ENCODE measurements at places on chromosomes 13 and 19. TPM values are rescaled to one million over a fixed set of nuclear protein-coding genes. Genes with fewer than 3 reads are reported as not detected.

DNA sequence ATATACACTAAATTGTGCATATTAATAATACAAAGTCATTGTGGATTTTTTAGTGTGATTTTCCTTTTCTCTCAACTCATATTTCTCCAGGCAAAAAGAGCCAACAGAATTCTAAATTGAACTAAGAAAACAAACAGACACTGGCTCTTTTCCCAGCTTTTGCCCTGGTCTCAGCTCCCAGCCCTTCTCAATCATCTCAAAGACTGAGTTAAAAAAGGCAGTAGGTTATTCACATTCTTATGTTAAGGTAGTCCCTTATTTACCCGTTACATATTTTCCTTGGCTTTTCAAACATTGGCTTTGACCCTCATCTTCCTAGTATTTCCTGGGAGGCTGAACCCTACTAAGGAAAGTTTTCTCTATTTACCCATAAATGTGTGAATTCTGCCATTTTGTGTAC is 753.6 kb downstream of the LIG4 start:
- no peak overlapping the region for H3K4me3 ChIP-seq
- H3K36me3 ChIP-seq, result no peaks in the 10 kb centered on the region
- H3K27me3 ChIP-seq, result no peaks in the 10 kb centered on the region
- no peak overlapping the region for H3K27ac ChIP-seq

DNA sequence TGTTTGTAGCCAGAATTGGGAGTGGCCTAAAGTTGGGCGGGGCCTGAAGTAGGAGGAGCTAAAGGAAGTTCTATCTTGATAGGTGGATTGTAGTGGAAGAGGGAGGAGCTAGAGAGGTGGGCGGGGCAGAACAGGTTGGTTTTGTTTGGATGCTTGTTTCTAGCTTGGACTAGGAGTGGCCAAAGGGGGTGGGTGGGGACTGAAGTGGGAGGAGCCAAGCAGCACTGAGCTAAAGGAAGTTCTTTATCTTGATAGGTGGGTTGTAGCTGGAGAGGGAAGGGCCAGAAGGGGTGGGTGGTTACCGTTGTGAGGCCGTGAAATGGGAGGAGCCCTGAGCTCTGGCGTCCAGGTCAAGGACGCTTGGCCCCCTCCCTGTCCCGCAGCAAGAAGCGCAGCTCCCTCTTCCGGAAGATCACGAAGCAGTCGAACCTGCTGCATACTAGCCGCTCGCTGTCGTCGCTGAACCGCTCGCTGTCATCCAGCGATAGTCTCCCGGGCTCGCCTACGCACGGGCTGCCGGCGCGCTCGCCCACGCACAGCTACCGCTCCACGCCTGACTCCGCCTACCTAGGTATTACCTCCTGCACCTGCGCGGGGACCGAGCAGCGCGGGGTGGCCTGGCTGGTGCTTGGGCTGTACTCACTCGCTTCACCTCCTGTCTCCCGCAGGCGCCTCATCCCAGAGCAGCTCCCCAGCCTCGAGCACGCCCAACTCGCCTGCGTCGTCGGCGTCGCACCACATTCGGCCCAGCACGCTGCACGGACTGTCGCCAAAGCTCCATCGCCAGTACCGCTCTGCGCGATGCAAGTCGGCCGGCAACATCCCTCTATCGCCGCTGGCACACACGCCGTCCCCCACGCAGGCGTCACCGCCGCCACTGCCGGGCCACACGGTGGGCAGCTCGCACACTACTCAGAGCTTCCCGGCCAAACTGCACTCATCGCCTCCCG is 8.0 kb downstream of the DNASE2 start:
- peaks cover 8% of the 10 kb centered on the region for H3K36me3 ChIP-seq
- no peak overlapping the region for H3K4me3 ChIP-seq
- H3K27me3 ChIP-seq, result no peaks in the 10 kb centered on the region
- no peaks in the 10 kb centered on the region for H3K4me1 ChIP-seq

- H3K27me3 ChIP-seq, result no peaks in the 10 kb centered on the region
- no peaks in the 10 kb centered on the region for H3K36me3 ChIP-seq
- H3K4me1 ChIP-seq, result no peaks in the 10 kb centered on the region
Measured at GRCh38 chr13:102443249-102443648, 41.4 kb upstream of the FGF14 start.

DNA sequence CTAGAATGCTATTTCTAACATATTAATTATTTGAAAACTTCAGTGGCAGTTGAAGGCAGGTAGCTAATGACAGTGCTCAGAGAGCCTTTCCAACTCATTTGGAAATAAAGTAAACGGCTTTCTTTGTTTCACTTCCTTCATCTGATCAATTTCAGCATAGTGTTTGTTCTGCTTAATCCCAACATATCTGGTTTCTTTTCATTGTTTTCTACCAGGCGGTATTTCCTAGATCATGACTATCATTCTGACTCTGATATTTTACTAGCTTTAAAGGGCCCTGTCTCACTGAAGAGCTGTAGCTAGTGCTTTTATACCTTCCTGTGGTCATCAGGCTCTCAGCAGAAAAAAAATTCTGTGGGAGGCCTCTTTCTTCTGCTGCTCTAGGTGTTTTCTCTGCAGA is 178.6 kb downstream of the RBM26 start:
- no peaks in the 10 kb centered on the region for H3K36me3 ChIP-seq
- no peaks in the 10 kb centered on the region for H3K4me1 ChIP-seq
- DNase-seq, result no peak
- H3K27me3 ChIP-seq, result peaks cover 36% of the 10 kb centered on the region
- H3K4me3 ChIP-seq, result no peak overlapping the region

DNA sequence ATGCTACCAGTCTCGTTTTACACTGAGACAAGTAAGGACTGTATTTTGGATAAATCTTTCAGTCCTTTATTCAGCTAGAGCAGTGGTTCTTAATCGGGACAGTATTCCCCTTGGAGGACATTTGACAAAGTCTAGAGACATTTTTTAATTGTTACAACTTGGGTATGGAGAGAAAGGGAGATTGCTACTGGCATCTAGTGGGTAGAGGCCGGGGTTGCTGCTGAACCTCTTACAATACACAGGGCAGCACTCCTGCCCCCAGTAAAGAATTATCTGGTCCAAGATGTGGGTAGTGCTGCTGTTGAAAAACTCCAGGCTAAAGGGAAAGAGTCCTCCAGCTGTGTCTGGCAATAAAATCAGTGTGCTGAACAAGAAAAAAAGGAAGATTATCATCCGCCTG is 334.8 kb downstream of the SLC7A1 start:
- no peak overlapping the region for H3K27ac ChIP-seq
- H3K27me3 ChIP-seq, result peaks cover 40% of the 10 kb centered on the region
- no peak overlapping the region for H3K4me3 ChIP-seq
- no peaks in the 10 kb centered on the region for H3K4me1 ChIP-seq

ZNF180 gene
- total RNA-seq, result 7.3 TPM

MCF2L gene
- 19.3 TPM for total RNA-seq

KASH5 gene
- total RNA-seq, result not detected

FCER2 gene
- 0.20 TPM for total RNA-seq

CACNG6 gene
- total RNA-seq, result 0.15 TPM

MBD3L3 gene
- not detected for total RNA-seq

Data from HCT116 (cell line).